ENCODE measurements at places on chromosomes 11 and 22.
A peak's percentile ranks its signal among the peaks of the same experiment; 100 is the strongest.

GRCh38 chr22:24315367-24315966, 44.8 kb downstream of the SPECC1L start:
- DNase-seq, result no peak

DNA sequence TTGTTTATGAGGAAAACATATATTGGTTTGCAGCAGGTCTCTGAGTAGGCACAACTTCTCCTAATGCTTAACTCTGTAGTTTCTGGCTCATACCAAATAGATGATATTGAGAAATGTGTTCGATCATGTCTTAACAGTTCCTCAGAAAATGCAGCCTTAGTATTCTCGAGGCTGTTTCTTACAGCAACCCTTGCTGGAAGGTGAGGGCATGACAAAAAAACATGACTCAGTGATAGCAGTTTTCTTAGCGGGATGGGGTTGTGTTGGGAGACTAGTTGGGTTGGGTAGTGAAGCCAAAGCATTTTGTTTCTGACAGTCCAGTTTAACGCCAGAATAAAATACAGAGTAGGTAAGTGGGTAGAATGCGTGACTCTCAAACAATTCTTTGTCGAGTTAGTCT, 94.7 kb upstream of the PARVA start:
- no peak for DNase-seq

DNA sequence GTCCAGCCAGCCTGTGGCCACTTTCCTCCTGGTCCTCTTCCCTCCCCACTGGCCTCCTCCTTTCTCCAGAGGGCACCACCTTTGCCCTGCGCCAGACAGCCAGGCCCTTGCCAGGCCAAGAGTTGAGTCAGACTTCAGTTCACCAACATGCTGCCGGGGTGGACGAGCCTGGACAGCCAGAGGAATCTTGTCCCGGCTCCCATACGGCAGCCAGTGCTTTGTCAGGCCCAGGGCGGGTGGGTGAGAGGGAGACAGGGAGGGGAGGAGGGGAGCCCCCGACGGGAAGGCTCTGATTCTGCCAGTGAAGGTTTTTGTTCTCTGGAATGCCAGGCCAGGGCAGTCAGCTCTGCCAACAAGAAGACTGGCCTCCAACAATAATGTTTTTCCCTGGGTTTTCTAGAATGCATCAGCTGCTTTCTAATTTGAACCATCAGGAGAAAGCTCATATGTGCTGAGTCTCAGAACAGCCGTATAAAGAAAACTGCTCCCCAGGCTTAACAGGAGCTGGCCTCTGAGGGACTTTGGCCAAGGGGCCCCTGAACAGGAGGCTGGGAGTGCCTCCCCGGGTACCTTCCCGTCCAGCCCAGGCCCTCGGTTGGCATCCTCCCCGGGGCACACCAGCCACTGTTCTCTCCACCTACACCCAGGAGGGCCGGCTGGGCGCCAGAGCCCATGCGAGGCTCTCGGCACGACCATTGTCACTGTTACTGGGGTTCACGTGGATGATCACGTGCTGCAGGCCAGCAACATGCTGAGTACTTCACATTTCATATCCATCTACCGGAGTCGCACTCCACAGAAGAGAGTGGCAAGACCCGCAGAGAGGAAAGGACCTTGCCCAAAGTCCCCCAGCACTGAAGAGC, 28.6 kb downstream of the LIF start:
- no peak for DNase-seq

DNA sequence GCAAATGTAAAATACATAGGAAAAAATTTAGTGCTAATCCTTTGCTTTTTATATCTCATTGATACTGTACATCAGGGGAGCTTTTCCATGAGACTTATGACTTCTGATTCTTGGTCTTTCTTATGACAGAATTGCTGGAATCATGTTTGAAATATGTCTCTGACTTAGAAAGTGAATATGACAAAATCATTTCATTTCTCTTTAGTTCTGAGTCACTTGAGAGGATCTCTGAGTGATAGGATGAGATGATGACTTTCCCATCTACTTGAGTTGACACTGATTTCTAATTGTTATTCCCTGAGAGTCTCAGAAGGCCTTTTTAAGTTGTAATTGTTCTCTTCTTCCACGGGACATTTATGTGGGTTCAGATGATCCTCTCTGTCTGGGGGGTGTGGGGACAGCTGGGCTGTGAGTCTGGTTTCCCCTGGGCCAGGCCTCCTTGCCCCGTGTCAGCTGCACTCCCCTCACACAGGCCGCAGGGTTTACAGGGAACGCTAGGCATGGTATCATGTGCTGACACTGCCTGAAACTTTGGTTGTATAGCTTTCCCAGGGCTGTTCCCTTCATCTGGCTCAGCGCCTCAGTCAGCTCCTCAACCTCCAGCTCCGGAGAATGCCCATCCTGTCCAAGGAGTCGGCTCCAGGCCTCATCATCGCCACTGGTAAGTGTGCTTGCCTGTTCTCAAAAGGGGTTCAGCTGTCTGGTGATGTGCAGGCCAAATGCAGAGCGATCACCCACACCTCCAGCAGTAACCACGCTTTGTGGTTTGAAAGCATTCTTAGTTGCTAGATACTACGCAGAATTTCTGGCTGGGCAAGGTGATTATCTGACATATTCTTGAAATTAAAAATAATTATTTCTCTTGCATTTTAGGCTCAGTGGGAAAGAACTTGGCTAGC, 69.5 kb upstream of the SORL1-AS1 start:
- DNase-seq, result no peak

- no peak for DNase-seq
Measured at GRCh38 chr22:45270095-45271020, 14.4 kb upstream of the UPK3A start.

DNA sequence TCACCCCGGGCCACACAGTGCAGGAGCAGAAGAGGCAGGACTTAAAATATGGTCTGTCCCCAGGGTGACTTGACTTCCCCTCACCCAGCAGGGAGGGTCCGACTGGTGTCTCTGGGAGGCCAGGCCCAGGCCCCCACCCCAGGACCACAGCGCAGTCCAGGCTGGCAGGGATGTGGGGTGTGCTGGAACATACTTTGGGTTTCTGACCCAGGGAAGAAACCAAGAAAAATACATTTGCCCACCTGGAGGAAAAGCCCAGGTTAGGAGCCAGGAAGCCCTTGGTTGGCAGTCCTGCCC, 5.2 kb downstream of the C1QTNF6 start:
- DNase-seq, result no peak

- DNase-seq, result no peak
Measured at GRCh38 chr11:34750692-34751405, 130.0 kb downstream of the EHF start.

DNA sequence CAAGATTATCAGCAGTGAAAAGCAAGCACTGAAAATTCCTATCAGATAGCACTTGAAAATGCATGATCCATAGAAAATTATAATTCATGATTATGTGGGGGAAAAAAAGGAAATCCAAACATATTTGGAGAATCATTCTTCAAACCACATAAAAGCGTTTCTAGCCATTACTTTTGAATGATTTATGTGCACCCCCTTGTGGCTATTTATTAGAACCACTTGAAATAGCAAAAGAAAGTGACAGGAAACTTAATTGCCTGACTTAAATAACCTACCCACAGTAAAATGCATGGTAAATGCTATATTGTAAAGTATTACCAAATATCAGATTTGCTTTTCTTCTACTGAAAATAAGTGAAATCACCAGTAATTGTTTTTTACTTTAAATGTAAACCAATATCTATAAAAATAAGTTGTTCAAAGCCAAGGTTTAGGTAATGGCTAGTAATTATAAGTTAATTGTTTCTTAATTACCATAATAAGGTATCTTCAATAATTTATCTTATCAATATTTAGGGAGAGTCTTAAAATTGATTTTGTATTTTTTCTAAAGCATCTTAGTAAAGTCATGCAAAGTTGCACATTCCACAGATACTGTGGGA, 168.5 kb downstream of the ARHGAP42 start:
- no peak for DNase-seq

GRCh38 chr11:10474551-10474950, 19.5 kb downstream of the AMPD3 start:
- no peak for DNase-seq

DNA sequence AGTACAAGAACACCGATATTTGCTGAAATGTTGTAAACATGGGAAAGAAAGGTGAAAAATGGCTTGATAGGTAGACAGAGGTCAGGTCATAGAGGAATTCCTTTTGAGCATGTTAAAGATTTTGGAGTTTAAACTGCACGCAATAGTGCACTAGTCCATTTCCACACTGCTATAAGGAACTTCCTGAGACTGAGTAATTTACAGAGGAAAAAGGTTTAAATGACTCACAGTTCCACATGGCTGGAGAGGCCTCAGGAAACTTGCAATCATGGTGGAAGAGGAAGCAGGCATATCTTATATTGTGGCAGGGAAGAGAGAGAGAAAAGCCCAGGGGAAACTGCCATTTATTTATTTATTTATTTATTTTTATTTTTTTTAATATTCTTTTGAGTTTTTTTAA, 5.0 kb downstream of the OR10A5 start:
- no peak for DNase-seq

DNA sequence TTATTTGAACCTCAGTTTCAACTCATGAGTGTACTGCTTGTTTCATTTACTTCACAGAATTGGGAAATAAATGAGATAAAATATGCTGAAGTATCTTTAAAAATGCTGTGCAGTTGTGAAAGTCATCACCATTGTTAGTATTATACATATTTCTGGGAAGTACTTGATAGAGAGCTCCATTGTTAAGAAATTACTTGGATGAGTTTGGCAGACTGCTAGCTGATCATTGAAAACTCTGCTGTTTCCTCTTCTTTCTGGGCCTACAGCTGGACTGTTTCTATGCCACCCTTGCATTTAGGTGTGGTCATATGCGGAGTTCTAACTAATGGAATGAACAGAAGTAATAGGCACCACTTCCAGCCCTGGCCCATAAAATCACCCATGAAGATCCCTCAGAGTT, 10.0 kb downstream of the SIK2 start:
- no peak for DNase-seq

DNA sequence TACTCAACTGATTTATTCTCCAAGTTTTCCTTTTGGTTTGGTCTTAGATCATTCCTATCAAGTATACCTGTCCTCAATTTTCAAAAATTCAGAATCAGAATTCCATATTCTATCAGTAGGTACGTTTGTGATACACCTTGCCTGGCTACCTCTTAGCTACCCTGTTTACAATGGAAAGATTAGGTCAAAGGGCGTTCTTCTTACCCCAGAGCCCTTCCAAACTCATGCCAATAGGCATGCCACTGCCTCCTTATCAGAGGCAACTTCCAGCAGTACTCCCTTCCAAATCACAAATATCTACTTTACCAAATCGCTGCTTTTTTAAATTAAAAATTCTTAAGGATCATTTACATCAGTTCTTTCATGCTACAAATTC, 1.0 kb downstream of the PATL1 start:
- DNase-seq, result peak; percentile 53

DNA sequence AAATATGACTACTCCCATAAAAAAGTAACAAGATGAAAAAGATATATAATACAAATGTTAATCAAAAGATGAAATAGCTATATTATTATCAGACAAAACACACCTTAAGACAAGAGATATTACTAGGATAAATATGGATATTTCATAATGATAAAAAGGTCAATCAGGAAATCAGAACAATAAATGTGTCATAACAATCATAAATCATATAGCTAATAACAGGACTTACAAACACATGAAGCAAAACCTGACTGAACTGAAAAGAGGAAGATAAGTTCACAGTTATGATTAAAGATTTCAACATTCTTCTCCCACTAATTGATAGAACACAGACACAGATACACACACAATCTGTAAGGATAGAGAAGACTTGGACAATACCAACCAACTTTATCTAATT, 47.2 kb downstream of the EIF3M start:
- DNase-seq, result no peak

DNA sequence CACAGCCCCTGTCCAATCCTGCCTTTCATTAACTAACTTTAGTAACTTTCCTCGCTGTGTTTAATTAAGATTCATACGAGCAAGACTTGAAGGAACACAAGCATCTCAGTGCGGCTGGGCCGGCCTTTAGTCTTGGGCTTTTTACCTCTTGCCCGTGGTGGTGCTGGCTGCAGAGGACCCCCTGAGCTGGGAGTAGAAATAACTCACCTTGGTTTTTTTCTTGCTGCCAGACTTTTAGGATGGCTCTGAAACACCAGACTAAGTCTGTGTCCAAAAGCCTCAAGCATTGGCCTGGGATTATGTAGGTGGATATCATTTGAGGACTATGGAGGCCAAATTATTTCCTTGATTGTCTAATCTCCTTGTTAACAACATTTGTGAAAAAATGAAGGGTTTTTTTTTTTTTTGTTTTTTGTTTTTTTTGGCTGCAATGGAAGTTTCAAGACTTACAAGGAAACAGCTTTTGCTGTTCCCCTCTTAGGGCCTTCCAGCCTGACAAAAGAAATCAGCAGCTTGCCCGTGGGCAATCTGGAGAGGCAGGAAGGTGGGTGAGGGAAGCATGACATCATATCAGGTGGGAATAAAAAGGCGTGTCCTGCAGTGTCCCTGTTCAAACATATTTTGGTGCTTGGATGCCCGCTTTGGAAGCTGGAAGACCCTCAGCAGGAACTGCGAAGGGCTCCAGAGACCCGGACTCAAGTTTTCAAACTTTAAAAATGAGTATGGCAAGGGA, 44.0 kb downstream of the SMIM38 start:
- DNase-seq, result no peak

DNA sequence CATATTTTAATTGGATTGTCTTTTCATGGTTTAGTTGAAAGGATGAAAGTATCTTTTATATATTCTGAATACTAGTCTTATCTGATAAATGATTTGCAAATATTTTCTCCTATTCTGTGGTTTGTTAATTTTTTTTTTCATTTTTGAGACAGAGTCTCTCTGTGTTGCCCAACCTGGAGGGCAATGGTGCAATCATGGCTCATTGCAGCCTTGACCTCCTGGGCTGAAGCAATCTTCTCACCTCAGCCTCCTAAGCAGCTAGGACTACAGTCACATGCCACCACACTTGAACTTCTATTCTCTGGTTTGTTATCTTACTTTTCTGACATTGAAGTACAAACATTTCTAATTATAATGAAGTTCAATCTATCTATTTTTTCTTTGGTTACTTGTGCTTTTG, 30.0 kb upstream of the FAR1 start:
- no peak for DNase-seq

- no peak for DNase-seq
Measured at GRCh38 chr11:125463590-125464269, 32.3 kb downstream of the FEZ1 start.
